T47D (cell line): ENCODE measurements at places on chromosomes 13 and 19.

DNA sequence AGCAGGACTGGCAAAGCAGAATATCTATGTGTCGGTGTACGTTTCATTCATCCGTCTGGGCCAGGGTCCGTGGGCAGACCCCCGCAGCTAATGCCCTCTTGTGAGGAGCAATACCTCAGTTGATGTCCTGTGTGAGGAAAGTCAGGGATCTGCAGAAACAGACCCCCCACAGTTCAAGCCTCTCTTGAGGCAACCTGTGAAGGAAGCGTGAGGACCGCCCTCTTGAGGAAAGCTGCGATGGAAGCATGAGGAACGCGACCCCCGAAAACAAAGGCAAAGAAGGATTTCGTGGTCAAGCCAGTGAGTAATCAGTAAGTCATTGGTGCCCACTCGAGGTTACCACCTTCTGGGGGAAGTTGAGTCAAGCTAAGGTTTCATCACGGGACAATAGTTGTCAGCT, 20.9 kb upstream of the ZNF83 start:
- no peak for DNase-seq

DNA sequence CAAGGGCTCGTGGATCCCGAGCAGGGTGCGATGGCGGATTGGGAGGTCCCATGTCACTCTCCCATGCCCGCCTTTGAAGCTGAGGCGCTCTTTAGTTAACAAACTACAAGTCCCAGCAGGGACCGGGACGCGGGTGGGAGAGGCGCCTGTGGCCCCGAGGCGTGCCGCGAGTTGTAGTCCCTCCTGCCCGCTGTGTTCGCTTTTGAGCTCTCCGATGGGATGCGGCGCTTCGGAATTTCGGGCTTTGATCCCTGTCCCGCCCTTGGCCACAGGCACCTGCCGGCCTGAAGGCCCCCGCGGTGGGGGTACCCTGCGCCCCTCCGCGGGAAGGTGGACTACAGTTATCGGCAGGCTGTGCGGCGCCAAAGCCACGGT, 11.0 kb downstream of the CYTH2 start:
- DNase-seq: no peak

- DNase-seq: no peak
Observed at GRCh38 chr13:44555207-44555606, 20.9 kb downstream of the TSC22D1 start.

GRCh38 chr19:30119180-30119908, 177.3 kb downstream of the URI1 start:
- DNase-seq: no peak

- no peak for DNase-seq
Observed at GRCh38 chr13:29935309-29935981, 85.0 kb upstream of the UBL3 start.
